GM23248 (cell line): ENCODE measurements at places on chromosomes 16 and 17.

DNA sequence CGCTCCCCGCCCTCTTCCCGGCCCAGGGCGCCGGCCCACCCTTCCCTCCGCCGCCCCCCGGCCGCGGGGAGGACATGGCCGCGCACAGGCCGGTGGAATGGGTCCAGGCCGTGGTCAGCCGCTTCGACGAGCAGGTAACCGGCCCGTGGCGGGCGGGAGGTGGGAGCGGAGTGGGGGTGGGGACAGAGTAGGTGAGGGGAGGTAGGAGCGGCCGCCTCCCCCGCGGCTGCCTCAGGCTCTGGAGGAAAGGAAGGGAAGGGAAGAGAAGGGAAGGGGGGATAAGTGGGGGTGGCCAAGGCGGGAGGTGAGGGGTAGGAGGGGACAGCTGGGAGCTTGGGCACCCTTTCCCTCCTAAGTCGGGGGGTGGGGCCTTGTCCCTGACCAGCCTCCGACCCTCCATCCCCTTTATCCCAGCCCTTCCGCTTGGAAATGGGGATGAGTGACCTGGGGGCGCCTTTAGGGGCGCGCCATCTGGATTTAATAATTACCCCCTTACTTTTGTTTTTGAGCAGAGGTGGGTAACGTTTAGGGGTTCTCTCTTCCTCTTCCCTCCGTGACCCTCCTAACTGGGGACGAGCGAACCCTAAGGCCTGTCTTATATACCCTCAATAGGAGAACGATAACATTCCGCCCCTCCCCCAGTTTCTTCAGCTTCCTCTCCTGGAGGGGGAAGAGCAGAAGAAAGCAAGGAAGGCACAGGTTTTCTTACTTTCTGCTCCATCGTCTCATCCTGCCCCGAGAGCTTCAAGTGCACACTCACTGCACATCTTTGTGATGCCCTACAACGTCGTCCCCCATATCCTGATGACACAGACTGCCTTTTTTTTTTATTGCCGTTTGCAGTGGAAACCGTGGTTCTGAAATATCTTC is 694 bp downstream of the NF1 start:
- peak; percentile 78 for DNase-seq

DNA sequence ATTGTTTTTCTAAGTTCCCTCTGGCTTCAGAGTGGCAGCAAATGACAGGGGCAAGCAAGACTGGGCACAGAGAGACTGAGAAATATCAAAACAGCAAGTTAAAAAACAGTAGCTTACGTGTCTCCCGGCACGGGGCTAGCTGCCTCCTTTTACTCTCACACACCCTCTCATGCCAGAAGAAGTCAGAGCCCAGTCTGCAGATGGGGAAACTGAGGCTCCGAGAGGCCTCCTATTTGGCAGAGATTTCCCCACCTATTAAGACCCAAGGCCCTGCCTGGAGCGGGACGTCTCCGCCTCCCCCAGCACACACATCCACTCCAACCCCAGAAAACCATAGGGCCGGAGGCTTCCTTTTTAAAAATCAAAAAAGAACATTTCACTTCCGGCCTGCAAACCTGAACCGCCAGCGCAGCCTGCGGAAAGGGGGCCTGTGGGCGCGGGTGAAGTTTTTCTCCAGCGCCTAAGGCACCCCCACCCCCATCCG is 832 bp downstream of the CARHSP1 start:
- DNase-seq = peak; percentile 53

DNA sequence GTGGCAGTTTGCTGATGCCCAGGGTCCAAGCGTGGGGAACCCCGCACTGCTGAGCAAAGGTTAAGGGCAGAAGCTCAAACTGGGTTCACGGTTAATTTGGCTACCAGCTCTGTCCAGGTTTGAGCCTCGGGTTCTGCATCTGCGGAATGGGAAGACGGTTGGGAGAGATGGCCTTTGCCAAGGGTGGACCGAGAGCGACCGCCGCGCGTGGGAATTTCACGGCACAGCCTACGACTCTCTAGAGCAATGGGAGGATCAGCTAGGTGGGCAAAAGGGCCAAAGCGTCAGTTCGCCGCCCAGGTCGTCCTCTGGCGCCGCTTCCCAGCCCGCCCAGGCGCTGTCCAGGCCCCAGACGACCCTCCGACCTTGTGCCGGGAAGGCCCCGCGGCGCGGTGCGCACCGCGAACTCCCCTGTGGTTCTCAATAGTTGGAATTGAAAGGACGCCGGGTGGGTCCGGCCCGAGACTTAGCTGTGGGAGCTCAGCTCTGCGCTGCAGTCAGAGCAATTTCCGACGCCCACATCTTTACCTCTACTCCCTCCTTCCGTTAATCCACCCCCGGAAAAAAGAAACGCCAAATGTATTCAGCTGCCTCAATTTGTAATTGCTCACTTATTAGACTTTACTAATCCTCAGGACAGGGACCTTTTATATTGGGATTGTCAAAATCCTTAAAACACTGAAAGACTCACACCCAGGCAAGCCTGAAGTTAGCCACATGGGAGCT is 2.5 kb upstream of the HS3ST3B1 start:
- peak; percentile 52 for DNase-seq

DNA sequence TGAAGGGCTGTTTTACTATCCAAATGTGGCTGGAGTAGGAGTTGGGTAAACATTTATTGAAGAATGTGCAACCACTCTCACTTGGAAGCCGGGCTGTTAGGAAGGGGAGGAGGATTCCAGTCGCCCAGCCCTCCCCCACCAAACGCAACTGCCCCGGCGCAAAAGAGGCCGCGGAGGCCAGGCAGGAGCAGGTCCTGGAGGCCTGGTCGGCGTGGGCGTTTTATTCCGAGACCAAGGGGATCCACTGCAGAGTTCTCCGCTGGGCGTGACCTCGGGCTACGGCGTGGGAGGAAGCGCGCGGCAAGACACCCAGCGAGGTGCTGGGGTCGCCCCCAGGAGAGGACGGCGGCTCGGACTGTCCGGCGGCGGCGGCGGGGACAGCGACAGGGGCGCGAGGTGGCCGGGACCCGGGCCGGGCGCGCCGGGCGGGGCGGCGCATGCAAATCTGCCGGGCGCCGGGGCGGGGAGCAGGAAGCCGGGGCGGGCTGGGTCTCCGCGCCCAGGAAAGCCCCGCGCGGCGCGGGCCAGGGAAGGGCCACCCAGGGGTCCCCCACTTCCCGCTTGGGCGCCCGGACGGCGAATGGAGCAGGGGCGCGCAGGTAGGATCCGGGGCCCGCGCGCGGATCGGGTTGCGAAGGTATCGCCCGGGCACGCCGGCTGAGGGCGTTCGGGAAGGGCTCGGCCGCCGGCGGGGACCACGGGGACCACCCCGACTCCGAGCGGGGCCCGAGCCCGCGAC is at the start of gene IL4R:
IL4R (plus strand) TSS at position 553 of the 739 bp plus-strand sequence. CDS start 26,230 bp downstream, outside the sequence.
- peak; percentile 91 for DNase-seq

DNA sequence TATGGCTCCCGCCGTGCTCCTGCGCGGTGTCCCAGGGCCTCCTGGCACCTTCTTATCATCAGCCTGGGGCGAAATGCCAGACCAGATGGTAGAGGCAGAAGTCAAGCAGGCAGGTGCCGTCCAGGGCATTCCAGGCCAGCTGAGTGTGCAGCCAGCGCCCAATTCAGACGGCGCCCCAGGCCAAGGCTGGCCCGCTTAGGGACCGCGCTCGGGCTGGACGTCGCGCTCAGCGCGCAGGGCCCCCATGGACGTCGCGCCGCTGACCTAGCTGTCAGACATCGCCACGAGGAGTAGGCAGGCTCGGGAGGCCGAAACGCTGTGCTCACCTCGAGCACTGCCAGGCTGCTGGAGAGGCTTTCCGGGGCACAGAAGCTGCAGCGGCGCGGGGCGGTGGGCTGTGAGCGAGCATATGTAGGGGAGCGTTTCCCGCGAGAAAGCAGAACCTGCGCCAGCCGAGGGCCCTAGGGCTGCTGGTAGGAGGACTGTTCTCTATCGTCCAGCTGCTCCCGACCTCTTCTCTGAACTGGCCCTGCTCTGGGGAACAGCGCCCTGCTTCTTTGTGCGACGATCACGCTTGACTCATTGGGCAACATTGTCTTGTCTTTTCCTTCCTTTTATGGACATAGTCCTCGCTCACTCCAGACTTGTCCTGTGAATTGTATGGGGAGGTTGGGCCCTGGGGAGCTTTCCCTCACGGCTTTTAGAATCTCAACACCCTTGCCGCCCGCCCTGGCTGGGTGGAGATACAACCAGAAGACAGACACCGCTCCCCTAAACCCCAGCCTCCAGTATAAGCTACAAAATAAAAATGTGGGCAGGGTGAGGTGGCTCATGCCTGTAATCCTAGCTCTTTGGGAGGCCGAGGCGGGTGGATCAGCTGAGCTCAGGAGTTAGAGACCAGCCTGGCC is 8.4 kb upstream of the CA4 start:
- DNase-seq = peak; percentile 30

DNA sequence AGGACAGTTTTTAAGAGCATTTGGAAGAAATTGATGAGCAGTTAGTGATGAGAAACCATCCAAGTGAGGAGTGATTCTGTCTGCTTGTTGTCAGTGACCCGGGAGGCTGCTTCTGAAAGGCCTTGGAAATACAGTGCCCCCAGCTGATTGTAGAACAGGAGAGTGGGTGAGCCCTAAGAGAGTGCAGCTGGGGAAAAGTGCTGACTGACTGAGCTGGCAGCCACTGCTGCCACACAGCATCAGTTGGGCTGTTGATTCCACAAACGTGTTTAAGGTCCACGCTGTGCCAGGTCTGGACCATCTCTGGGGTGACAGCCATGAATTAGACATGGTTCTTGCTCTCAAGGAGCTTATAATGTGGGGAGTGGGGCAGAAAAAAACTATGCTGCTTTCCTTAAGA is 18.9 kb downstream of the NUP93 start:
- DNase-seq = no peak
